ENCODE measurements at places on chromosomes 6 and 20.

DNA sequence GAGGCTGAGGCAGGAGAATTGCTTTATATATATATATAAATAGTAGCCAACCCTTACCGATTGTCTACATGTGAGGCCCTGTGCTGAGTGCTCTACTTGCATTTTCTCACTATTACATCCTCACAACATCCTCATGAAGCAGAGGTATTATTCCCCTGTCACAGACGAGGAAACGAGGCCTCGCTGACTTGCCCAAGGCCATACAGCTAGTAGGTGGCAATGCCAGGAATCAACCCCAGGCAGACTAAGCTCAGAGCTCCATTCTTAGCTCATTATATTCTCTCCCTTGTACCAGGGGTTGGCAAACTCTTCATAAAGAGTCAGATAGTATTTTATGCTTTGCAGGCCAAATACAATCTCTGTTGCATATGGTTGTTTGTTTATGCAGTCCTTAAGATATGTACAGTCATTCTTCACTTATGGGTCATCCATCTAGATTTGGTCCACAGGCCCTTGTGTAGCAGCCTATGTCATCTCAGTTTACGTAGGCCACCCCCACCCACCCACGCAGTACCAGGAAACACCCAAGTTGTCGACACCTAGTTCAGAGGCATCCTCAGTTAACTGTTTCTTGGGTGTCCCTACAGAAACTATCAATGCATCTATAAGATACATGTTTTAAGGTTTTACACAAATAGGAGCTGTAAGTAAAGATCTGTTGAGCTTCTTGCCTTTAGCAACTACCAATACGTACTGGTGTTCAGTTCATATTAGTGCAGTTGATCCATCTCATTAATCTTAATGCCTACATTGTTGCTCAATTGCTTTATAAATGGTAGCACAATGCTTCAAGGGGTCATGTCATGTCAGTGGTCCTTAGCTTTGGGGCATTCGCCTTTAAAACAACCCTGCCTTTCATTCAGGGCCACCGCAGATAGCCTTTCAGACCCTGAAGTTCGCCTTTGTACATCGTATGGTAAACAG is 3.0 kb downstream of the CASS4 start:
- no peak for DNase-seq

GRCh38 chr20:8060977-8061376 is 41.4 kb upstream of the TMX4 start:
- DNase-seq: no peak

GRCh38 chr6:116158641-116159040 is 32.7 kb upstream of the COL10A1 start:
- no peak for DNase-seq

DNA sequence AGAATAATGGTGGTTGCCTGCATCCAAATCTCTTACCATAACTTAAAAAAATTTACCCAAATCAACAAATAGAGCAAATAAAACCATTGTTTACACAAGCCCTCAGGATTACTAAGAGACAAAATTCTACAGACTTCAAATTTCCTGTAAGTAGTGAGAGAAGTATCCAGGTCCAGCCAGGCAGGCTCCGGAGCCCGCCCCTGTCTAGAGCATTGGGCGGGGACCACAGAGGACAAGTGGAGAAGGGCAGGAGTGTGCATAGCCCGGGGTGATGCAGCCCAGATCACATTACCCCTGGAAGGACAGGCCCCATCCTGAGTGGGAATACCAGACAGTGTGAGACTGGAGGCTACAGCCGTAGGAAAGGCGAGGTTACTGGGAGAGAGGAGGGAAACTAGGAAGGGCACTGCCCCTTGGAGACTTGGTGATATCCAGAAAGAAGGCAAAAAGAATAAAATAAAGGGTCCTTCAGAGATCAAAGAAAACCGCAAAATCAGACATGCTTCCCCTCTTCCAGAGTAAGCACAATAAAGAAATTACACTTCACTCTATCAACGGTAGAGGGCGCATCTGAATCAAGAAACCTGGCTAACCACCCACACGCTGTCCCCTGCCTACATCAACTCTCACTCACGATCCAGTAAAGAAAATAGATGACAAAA is 26.6 kb downstream of the RIN2 start:
- peak; percentile 9 for DNase-seq

DNA sequence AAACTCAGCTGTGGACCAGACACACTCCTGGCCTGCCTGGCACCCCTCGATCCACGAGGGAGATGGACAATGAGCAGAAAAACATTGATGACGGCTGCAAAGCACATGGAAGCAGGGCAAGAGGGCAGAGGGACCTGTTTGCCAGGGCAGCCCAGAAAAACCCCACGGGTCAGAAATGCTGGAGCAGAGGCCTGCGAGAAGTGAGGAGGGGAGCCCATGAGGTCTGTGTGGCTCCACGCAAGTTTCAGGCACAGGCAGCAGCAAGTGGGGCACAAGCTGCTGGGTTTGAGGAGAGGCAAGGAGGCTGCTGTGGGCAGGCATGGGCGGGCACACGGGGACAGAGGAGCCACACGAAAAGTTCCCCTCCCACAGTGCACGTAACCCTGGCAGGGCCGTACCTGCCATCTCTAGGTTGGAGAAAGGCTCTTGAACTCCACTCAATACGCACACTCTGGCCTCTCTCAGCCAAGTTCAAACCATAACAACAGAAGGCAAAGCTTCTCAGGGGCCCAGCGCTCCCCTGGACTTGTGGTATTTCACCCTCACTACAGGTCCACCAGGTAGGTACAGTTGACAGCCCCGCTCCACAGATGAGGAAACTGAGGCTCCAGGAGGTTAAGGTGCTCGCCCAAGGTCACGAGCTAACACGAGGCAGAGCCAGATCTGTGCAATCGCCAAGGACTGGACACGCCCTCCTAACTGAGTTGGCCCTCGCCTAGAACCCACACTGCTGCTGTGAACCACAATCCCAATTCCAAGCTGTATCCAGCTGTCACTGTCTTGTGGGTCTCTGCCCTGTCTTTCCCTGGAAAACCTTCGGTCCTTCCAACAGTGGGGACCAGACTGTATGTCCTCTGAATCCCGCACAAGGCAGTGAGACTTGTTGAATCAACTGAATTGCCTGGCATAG is 108.2 kb downstream of the NOL4L start:
- DNase-seq: no peak

DNA sequence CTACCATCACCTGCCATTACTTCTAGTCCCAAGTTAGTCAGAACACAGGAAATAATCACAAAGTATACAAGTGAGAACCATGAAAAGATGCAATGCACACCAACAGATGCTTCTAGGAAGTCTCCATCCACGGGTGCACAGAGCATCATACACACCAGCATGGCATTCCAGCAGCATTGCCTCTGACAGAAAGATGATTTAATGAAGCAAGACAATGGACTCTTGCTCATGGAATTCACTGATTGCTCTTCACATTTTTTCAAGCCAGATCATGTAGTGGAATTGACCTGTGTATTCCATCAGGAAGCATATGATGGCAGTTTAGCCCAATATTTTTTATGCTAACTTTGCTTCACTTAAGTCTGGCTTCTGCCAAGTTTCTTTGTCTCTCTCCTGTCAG is 406.3 kb upstream of the RGS17 start:
- DNase-seq: no peak

DNA sequence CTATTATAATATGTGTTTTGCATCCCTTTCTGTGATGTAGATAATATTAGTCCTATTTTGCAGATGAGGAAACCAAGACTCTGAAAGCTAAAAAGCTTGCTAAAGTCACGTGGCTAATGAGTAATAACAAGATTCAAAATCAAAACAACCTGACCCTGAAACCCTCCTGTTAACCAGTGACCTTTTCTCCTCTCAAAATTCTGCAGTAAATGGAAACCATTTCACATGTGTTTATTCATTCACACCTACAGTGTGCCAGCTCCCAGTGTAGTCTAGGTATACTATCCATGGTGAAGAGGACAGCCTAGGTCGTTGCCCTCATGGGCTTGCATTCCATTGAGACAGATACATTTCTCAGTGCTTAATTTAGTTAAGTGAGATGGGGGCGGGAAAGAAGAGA is 30.6 kb upstream of the PHACTR2 start:
- no peak for DNase-seq

- no peak for DNase-seq
These were observed 23.7 kb downstream of the OSBPL2 start for GRCh38 chr20:62262064-62262463.

- DNase-seq: no peak
These were observed 55.2 kb downstream of the TGM2 start for GRCh38 chr20:38109591-38110524.

DNA sequence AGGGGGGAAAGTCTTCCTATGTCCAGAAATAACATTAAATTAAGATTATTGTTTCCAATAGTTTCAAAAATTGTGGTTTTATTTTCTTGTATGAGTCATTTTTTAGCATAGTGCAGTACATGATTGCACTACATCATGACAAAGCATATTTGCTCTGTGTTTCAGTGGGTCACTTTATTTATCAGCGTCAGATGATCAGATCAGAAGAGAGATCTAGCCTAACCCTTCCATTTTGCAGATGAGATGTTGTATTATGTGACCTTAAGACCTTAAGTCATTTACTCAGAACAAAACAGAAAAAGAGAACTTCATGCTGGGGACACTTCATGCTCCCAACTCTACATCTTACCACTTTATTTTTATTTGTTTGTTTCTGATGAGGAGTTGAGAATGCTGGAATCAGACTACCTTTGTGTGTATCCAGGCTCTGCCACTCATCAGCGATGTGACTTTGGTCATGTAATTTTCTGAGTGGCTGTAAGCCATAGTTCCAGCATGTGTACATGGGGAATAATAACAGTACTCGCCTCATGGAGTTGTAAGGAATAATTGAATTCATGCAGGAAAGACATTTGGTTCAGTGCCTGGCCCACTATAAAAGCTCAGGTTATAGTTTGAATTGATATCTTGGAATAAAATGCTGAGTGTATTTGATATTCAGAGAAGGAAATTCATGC is 13.5 kb downstream of the EYA4 start:
- no peak for DNase-seq

DNA sequence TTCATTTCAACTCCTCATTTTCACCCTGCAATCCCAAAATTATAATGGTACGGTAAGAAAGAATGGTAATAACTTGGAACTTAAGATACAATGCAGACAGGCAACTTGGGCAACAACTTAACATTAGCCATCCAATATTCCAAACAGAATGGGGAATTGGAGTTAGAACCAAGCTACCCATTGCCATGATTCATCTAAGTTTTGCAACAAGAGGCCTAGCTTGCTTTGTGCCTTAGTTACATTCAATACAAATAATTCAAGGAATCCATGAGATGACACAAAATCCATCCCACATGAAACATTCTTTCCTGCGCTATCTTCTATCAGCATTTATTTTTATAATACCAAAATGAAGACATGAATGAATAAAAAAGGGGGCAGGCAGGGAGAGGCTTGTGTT is 28.4 kb downstream of the DCDC2 start:
- DNase-seq: no peak

DNA sequence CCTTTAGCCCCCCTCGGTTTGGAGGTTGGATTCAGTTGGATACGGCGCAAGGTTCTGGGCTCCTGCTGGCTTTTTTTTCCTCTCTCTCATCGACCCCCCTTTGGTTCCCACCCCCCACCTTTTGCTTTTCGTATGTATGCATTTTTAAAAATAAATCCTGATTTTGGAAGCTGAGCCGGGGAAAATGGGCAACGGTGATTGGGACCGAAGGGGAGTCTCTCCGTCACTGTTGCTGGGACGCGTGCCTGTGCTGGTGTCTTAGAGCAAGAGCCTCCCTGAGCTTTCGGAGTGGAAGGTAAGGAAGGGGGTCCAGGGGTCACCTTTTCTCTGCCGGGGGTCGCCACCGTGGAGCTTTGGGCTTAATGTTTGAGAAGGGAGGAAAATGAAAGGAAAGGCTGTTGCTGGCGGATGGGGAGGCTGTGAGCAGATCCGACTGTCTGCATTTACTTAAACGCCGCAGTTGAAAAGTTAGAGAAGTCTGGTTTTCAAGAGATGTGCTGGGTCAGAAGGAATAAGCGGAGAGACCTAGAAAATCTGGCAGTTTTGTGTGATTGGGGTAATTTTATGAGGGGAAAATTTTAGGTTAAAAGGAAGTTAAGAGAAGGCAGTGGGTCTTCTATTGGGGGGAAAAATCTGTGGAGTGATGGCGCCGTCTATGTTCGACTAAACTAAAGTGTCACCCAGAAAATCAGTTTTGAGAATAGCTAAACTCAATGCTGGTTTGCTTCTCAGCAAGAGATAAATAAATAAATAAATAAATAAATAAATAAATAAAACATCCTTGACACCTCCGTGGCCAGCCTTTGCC is 828 bp downstream of the ADGRB3 start:
- peak; percentile 30 for DNase-seq

GRCh38 chr6:35730745-35731413 is 6.0 kb upstream of the ARMC12 start:
- DNase-seq: no peak

- DNase-seq: no peak
These were observed 1.8 kb downstream of the PCSK2 start for GRCh38 chr20:17228624-17229061.

- DNase-seq: no peak
These were observed 21.9 kb upstream of the CHMP4B start for GRCh38 chr20:33789109-33789857.

- DNase-seq: no peak
These were observed 97.2 kb upstream of the MAP7 start for GRCh38 chr6:136647363-136647852.

- no peak for DNase-seq
These were observed 5.2 kb downstream of the GTSF1L start for GRCh38 chr20:43721429-43722152.

DNA sequence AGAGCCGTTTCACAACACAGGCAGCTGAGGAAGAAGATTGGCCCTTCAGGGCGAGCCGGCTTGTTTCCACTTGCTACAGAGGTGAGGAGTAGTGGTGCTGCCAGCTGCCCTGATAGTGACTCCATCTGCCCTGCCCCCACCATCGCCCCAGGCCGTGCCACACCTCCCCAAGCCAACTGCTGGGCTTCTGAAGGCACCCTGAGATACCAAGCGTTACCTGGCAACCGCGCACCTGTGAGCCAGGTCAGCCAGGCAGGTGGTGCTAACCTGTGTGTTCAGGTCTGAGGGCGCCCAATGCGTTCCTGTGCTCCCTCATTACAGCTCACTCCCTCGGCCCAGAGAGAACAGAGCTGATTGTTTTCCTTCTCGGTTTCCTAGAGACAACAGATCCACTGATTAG is 299.1 kb upstream of the ID4 start:
- DNase-seq: no peak

DNA sequence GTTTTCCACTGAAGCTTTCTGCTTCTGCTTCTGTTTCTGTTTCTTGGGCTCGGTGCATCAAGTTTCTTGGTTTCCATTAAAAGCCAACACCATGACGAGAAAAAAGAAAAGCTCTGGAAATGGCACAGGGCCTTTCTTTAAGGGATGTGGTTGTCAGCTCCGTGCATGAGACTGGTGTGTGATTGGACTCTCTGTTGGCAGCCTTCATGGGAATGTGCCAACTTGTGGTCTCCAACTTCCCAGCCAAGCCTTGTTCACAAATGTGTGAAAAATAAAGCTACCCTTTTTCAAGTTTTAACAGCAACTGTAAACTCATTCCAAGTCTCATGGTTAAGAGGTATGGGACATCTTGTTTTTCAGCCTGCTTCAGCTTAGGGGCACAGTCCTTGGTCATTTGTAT is 68.7 kb upstream of the CST7 start:
- DNase-seq: no peak

- no peak for DNase-seq
These were observed 4.0 kb downstream of the ELMO2 start for GRCh38 chr20:46402331-46402811.
